Activated naive CD8-positive, alpha-beta T cell treated with anti-CD3 and anti-CD28 coated beads, Interleukin-2, amount 50 U/mL, for 16 hours (primary cell): ENCODE measurements at places on chromosomes 4 and X.

GRCh38 chrX:17472424-17472823 is 97.4 kb downstream of the NHS start:
- DNase-seq: no peak

GRCh38 chr4:17126321-17126966 is 228.0 kb upstream of the LDB2 start:
- no peak for DNase-seq

DNA sequence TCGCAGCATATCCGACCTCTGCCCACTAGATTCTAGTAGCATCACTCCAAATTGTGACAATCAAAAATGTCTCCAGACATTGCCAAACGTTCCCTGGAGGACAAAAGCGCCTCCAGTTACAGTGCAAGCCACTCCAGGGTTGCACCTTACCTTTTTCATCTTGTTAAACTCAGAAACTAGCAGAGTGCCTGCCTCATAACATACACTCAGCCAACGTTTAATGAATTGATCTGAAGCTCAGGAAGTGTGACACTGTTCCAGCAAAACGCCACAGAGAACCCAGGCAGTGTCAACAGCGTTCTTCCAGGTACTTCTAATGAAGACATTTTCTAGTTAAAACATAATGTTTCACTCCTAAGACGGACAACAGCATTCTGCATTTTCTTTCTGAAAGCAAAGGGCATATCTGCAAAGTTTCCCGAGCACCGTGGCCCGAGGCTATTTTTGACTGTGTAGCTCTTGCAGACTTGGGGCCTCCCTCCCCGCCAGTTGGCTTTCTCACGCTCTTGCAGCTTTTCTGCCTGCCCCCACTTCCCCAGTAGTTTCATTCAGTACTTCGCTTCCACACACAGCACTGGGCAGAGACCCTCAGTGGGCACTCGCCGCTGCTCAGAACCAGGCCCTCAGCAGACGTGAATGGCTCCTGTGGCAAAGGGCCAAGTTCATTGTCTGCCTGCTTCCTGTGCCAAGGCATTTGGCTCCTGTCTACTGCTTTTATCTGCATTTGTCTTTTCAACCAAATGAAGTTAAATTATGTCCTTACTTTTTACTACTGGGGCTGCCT is 133.4 kb upstream of the TTC29 start:
- DNase-seq: no peak

- no peak for DNase-seq
Measured at GRCh38 chr4:45580334-45580733, 543.5 kb downstream of the GABRG1 start.

DNA sequence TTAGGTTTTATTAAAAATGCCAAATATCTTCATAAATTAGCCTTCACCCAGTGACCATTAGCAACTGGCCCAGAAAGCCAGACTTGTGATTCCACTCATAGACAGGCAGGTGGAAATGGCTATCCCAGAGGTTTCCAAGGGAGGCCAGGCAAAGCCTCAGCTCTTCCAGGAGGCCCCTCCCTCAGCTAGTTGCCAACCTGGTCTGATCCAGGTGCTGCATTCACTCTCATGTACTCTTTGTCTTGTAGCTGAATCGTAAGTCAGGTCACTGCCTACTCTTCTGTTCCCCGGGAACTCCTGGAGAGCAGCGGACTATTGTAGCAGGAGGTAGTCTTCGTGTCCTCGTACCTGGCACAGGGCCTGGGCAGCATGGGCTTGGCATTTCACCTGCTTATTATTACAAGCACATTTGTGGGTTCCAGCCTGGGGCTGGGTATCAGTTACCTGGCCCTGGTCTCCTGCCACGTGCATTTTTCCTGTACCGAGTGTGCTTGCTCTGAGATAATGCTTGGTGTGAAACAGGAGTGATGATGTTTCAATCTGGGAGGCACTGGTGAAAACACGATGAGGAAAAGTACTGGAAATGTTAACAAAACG is 101.6 kb downstream of the FAM193A start:
- DNase-seq: no peak

GRCh38 chr4:156959298-156959702 is 12.3 kb downstream of the PDGFC start:
- DNase-seq: no peak

- no peak for DNase-seq
Measured at GRCh38 chr4:118280501-118281218, 72.1 kb downstream of the PRSS12 start.

DNA sequence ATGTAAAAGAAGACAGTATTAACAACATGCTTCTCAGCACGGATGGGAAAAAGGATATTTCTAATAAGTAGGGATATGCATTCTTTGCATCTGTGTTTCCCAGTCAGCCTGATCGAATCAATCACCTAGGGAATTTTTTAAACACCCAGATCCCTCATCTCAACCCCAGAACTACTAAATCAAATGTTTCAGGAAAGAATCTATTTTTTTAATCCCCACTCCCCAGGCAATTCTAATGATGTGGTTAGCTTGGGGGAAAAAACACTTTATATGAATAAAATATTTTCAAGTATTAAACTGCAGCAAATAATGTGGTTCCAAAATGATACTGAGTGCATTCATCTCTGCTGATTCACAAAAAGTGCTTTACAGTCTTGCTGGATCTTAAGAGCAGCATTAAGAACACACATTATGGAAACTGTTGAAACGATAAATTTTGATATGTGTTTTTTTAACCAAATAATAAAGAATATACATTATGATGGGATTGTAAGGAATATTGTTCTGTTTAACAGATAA is 68.7 kb upstream of the GUCY1A1 start:
- DNase-seq: no peak

- peak; percentile 3 for DNase-seq
Measured at GRCh38 chrX:79259073-79259689, 108.0 kb downstream of the ITM2A start.

- no peak for DNase-seq
Measured at GRCh38 chr4:147821555-147821954, 89.7 kb downstream of the ARHGAP10 start.

DNA sequence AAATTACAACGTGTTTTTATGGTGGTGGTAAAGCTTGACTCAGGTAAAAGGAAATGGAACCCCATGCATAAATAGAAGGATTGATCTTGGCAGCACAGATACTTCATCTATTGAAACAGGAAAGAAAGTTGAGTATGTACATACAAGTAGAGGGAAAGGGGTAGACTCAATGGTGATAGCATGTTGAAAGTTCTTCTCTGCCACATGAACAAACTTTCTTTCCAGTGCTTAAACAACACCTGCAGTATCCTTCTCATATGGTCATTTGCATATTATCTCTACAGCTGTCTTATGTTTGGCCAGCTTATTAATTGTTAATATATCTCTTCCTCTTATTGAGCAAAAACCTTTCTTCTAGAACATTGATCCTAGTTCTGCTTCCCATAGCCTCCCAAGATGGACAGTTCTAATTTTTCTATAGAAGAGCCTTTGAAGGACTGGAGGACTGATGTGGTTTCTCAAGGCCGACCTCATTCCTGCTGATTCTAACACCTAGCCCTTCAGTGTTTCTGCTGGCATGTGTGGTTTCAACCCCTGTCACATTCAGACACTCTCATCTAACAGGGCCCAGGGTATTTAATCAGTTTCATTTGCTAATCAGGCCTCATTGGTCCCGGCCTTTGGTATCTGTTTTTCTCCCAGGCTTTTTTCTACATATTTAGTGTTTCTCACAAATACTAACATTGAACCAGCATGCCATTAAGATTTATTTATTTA is 108.1 kb upstream of the SPRY1 start:
- no peak for DNase-seq

DNA sequence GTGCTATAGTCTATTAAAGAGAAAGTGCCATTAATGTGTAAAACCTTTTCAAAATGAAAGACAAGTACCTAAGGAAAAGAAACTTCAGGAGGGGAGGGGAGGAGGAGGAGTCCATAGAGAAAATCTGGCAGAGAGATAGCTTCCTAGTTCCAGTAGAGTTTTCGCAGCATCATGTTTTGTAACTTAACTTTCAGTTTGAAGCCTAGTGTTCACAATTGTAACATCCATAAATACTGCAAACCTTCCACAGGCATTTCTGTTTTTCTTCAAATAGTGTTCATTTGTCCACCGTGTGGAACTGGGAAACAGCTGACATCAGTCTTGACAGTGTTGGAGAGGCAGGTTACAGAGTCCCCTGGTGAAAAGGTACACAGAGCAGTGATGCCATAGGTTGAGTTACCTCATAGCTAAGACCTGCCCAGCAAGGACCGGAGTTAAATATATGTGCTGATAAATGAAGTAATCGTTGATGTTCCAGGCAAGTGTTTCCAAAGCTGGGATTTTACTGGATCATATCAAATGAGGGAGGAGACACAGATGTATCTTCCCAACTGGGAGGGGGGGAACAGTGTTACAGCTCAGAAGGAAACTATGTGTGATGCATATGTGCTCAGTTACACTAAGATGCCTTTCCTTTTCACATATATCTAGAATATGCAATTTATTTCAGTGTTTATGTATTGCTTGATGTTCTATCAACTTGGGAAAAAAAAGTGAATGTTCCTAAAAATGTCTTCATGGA is 369.5 kb upstream of the FAM241A start:
- no peak for DNase-seq

- no peak for DNase-seq
Measured at GRCh38 chr4:2083116-2083825, 24.1 kb downstream of the NAT8L start.
